Upper lobe of right lung (tissue), 1 donor: ENCODE measurements at places on chromosomes 11 and 22.

GRCh38 chr11:92588393-92588792 lies 363.8 kb downstream of the FAT3 start:
- DNase-seq = no peak

DNA sequence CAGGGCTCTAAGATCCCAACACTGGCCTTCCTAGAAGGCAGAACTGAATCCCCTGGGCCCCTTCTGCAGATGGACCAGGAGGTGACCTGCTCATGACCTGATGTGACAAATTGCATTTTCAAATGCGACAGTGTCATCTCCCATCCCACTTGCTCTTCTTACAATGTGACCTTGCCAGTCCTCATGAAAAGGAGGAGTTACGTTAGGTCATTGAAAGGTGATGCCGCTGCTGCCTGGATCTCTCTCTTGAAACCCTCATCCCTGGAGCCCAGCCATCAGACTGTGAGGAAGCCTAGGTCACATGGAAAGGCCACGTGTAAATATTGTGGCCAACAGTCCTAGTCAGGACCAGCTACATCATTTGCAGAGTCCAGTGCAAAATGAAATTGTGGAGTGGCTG lies 5.7 kb upstream of the C1QTNF4 start:
- DNase-seq = no peak

DNA sequence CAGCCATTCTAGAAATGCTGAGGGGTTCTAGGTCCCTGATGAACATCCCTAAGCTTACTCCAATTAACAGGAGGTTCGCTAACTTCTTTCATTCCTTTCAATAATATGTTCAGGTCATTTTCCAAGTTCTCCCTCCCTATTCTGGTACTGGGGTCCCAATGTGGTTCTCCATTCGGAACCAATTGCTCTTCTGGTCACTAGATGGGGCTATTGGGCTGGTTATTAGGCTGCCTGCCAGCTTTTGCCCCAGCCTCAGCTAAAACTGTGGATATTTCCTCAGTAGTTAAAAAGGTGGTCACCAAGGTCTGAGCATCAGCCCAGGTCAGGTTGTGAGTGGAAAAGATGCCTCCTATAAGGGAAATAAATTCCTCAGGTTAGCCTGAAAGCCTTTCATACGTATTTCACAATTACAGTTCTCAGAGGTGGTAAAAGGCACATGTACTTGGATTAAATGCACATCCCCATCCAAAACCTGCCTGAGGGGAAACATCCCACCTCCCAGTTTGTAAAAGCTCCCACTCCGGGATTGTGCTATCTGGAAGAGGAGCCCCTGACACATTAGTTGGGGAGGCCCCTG lies 161.1 kb upstream of the CCDC179 start:
- no peak for DNase-seq

DNA sequence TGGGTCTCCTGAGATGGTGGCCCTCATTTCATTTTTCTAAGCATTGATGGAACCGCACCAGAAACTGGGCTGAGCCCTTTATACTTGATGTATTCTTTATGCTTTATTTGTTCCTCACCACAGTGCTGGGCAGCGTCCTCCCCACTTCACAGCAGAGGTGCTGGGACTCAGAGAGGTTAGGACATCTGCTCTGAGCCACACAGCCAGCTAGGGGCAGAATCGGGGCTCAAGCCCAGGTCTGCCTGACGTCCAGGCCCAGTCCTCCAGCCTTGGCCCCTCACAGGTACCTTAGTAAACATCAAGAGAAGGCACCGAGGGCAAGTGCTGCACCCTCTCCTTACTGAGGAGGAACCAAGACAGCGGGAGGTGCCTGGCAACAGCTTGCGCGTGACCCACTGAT lies 20.2 kb upstream of the SHISAL1 start:
- no peak for DNase-seq

DNA sequence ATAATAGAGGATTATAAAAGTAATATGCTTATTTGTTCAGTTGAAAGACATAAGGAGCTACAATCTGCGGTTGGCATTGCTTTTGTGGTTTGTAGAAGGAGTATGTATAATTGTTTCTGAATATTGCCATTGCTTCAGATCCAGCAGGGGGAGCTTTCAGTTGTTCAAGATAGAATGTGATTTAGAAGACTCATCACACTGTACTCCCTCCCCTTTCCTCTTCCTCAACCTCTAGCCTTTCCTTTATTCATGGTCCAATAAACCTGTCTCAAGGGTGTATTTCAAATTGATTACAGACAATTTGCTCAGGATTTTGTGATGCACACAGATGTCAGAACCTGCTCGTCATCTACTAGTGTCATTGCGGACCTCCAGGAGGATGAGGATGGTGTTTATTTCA lies 9.8 kb downstream of the PRMT3 start:
- no peak for DNase-seq

- no peak for DNase-seq
Measured at GRCh38 chr11:30665067-30665466, 78.9 kb upstream of the MPPED2 start.
